Stimulated activated CD4-positive, alpha-beta T cell treated with anti-CD3 and anti-CD28 coated beads, Interleukin-15, amount 100 ng/mL, for 1 hour (primary cell): ENCODE measurements at places on chromosomes 2 and 18.

- no peak for DNase-seq
Measured at GRCh38 chr2:227031379-227031778, 132.6 kb downstream of the COL4A4 start.

GRCh38 chr18:32735781-32736180 is 37.0 kb downstream of the KLHL14 start:
- DNase-seq: no peak

GRCh38 chr18:59823596-59824195 is 76.1 kb upstream of the PMAIP1 start:
- DNase-seq: no peak

GRCh38 chr2:65661980-65662653 is 229.7 kb upstream of the SPRED2 start:
- no peak for DNase-seq

DNA sequence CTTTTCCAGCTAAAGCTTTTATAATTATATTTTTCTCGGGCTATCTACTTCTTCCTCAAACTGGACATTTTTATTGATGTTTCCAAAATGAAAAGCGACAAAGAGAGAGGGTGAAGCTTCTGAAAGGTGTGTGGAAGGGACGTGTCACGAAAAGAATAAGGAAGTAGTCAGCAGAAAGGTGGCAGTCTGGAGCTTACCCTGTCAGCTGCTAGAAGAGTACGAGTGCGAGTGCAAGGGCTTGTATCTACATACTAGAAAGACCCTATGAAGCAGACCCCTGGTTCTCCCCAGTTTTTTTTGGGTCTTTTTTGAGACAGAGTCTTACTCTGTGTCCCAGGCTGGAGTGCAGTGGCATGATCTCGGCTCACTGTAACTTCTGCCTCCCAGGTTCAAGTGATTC is 14.6 kb downstream of the FHL2 start:
- DNase-seq: no peak
